Activated naive CD4-positive, alpha-beta T cell (primary cell): ENCODE measurements at places on chromosomes 11 and 22.

GRCh38 chr11:133034929-133035328 is 497.4 kb downstream of the OPCML start:
- DNase-seq, result no peak

- DNase-seq, result no peak
Observed at GRCh38 chr22:44024288-44024921, at the start of gene PARVB. PARVB (plus strand) TSS chr22:44024302; CDS start chr22:44024340, 38 bp downstream.

- no peak for DNase-seq
Observed at GRCh38 chr22:37609240-37610152, 862 bp downstream of the GGA1 start.

GRCh38 chr11:76579056-76579751 is 91.3 kb downstream of the LRRC32 start:
- no peak for DNase-seq

GRCh38 chr11:3202759-3203158 is 15.9 kb downstream of the MRGPRG start:
- DNase-seq, result no peak

DNA sequence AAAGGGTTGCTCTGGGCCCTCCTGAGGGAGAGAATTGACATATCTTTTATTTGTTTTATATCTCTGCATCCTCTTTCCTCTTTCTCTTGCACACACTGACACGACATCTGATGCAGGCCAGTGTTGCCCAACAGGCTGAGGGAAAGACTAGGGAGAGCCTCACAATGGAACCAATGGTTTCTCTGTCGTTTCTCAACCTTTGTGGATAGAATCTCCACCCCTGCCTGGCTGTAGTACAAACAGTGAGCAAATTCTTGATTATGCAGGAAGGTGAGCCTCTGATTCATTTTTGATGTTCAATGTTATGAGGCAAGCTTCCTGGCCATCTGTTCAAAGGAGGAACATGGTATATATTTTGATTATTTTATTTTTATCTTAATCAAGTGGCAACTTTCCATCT is 49.8 kb upstream of the PLET1 start:
- DNase-seq, result no peak

DNA sequence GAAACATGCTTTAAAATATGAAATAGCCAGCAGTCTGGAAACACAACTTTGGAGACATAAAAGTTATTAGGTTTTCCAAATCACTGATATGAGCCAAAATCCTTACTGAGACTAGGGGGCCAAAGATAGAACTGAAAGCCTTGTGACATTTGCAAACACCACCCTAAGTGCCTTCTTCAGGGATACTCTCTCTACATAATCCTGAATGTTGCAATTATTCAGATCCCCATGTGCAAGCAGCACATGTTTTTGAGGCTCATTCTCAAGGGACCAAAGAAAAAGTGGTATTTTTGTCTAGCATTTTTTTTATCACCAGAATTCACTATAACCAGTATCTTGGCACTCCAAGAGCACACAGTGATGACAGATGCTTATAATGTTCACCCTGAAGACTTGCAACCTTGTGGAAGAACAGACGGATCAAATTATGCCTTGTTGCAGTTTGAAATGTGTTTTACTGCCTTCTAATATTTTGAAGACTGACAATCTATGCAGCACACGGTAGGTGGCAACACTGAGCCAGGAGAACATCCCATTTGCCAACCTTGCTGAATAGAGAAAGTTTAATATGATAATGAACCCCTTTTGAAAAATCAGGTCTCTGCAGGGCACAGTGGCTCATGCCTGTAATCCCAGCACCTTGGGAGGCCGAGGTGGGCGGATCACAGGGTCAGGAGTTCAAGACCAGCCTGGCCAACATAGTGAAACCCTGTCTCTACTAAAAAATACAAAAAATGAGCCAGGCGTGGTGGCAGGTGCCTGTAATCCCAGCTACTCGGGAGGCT is 78.5 kb downstream of the PLEKHA7 start:
- DNase-seq, result no peak

DNA sequence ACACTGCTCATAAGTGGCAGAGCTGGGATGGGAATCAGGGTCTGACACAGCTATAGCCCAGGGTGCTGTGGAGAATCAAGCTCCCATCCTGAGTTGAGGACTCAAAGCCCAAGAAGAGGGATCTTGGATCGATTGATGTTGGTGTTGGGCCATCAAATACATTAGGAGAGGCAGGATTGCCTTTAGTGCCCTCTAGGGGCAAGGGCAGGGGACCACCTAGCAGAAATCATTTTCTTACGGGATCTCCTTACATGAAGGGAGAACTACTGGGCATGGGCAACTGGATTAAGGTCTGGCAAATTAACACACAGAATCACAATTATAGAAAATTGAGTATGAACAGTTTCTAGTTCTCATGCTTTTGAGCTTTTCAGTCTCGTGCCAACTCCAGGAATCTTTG is 24.9 kb upstream of the EMSY start:
- no peak for DNase-seq

GRCh38 chr11:118411530-118411929 is 10.1 kb downstream of the ATP5MG start:
- DNase-seq, result no peak

- DNase-seq, result no peak
Observed at GRCh38 chr22:28900379-28900925, 17.1 kb downstream of the ZNRF3 start.

GRCh38 chr11:121211626-121212025 is 80.9 kb upstream of the SC5D start:
- no peak for DNase-seq

DNA sequence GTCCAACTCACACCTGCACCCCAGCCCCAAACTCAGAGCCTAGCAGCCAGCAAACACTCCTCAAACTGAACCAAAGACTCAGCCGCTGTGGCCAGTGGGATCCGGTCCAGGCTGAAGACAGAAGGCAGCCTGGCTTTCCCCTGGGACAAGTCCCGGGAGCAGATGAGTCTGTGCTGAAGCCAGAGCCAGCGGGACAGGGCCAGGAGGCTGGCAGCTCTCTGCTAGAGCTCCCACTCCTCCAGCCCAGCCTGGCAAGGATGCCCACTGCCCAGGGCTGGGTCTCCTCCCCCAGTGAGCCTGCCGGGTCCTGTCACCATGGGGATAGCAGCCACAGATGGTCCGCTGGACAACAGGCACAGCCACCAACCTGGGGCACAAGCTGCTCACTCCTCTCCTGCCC is 42.9 kb upstream of the PRR5 start:
- no peak for DNase-seq

GRCh38 chr11:57646799-57647303 is 2.9 kb downstream of the YPEL4 start:
- DNase-seq, result no peak

GRCh38 chr11:132853886-132854285 is 678.4 kb downstream of the OPCML start:
- DNase-seq, result no peak

GRCh38 chr11:118927554-118928100 is 1.9 kb upstream of the BCL9L start:
- DNase-seq, result no peak

GRCh38 chr11:68504432-68505066 is 44.0 kb downstream of the PPP6R3 start:
- DNase-seq, result no peak

DNA sequence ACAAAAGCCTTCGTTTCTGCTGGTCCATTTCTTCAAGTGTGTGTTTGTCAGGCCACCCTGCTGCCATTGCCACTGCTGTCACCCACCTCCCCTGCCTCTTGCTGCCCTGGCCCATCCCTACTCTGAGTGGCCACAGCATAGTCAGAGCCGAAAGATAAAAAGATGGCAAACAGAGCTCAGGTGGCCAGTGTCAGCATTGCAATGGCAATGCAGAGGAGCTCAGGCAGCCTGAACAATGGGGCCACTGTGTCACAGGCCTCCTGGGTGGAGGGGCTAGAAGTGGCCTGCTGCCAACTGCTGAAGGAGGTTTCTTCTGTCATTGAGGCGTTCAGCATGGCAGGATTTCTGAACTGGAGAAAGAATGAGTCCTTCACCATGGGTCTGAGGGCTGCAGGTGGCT is 137.1 kb downstream of the CSNK2A3 start:
- DNase-seq, result no peak

- no peak for DNase-seq
Observed at GRCh38 chr22:45996241-45997076, 19.5 kb upstream of the WNT7B start.
